ENCODE measurements at places on chromosomes 5 and 9.

- DNase-seq = no peak
These were observed 29.0 kb downstream of the MTMR12 start for GRCh38 chr5:32283539-32284377.

- DNase-seq = peak; percentile 35
These were observed 29.5 kb downstream of the ZFYVE16 start for GRCh38 chr5:80437326-80437725.

- DNase-seq = no peak
These were observed 64.9 kb upstream of the TLE1 start for GRCh38 chr9:81754245-81754644.

- no peak for DNase-seq
These were observed 37.0 kb downstream of the NACC2 start for GRCh38 chr9:136058084-136058483.

DNA sequence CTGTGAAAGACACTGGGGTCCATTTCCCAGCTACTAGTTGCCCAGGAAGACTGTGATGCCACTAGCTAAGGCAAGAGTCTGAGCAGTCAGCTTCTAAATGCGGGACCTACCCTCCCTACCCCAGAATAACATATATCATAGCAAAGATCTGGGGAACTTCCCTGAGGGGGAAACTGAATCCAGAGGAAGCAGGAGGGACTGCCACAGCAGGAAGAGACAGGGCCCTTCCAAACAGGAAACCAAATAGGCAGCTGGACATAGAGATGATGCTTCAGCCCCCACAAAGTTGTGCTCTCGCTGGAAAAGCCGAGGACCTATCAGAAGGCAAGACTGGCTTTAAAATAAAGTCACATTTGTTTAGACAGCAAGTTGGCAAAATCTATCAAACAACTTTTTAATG lies 51.1 kb downstream of the KLHL3 start:
- no peak for DNase-seq

GRCh38 chr5:136007271-136007670 lies 21.5 kb upstream of the TGFBI start:
- no peak for DNase-seq

DNA sequence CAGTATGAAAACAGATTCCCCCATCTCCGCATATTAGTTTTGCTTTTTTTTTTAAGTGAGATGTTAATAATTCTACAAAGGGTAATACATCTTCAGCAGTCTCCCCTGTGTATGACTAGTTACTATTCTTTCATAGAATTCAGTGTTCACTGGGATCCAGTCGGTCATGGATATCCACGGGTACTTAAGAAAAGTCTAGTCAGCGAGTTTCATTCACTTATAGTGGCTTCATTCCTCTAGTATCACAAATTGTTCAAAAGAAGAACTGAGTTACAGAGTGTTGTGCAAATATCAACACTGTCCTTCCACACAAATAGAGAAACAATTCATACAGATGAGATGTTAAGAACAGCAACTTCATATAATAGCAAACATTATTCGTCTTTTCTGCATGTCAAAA lies 35.7 kb downstream of the BNC2 start:
- no peak for DNase-seq

- DNase-seq = no peak
These were observed 6.8 kb upstream of the SLC2A8 start for GRCh38 chr9:127390248-127390545.

DNA sequence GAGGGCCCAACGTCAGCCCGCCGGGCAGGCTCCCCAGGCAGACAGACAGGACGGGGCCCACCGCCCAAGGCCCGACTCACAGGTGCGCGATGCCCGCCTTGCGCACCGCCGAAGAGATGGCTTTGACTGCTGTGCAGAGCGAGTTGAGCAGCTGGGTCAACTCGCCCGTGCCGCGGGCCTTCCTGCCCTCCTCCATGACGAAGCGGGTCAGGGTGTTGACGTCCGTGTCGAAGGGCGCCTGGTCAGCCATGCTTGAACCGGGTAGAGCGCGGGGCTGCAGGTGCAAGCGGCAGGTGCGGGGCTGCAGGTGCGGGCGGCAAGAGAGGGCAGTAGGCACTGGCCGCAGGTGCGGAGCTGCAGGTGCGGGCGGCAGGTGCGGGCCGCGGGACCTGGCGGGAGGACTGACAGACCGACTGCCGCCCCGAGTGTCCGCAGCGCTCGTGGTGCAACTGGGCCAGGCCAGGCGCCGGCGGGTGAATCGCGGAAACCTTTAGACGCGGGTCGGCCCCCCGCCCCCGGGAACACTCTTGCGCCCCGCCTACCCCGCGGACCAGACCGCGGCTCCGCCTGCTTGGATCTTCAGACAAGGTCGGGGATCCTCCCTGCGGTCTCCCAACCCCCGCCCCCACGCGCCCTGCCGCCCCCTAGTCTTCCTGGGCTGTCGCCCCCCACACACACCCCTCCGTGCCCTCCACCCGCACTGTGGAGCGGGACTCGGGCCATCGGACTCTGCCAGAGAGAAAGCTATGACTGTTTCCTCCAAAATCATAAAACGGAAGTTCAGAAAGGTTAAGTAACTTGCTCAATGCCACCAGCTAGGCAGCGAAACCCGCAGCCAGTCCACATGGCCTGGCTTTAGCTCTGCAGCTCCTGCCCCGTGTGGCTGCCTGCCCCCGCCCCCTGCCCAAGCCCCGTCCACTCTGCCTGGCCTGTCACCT lies at the start of gene FBP1:
FBP1 (minus strand) TSS at position 458 of the 938 bp plus-strand sequence; CDS start at position 250, 208 bp downstream.
- DNase-seq = peak; percentile 99

DNA sequence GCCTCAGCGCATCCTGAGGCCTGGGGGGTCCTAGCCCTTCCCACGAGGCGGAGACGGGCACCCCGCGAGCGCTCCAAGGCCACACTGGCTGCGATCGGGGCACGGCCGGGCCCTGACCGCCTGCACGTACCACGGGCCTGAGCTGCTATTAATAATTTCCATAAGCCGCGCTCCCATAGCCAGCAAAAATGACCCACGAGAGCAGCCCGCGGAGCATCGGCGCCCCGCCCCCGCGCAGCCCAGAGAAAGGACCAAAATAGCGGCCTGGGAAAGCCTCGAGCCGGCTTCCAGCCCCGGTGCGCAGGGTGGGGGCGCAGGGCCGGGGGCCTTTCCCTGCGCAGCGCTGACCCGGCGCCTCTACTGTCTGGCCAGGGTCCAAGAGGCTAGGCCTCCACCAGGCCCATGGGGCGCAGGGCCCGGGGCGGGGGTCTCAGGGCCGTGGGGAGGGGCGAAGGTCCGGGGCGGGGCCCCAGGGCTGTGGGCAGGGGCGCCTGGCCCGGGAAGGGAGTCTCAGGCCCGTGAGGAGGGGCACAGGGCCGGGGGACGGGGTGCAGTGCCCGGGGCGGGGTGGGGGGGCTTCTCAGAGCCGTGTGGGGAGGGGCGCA lies 54.4 kb downstream of the EXD3 start:
- no peak for DNase-seq

GRCh38 chr9:99573085-99573484 lies 248.6 kb upstream of the NR4A3 start:
- DNase-seq = no peak

Data from inflammatory macrophage (primary cell).